Fibroblast of the aortic adventitia (primary cell): ENCODE measurements at places on chromosomes 7 and 10. TPM values are rescaled to one million over a fixed set of nuclear protein-coding genes. Genes with fewer than 3 reads are reported as not detected.

- no peak for DNase-seq
These were observed 89.7 kb upstream of the FAM20C start for GRCh38 chr7:102721-103120.

GRCh38 chr10:75061709-75062505 lies 49.5 kb upstream of the SAMD8 start:
- DNase-seq: no peak

DNA sequence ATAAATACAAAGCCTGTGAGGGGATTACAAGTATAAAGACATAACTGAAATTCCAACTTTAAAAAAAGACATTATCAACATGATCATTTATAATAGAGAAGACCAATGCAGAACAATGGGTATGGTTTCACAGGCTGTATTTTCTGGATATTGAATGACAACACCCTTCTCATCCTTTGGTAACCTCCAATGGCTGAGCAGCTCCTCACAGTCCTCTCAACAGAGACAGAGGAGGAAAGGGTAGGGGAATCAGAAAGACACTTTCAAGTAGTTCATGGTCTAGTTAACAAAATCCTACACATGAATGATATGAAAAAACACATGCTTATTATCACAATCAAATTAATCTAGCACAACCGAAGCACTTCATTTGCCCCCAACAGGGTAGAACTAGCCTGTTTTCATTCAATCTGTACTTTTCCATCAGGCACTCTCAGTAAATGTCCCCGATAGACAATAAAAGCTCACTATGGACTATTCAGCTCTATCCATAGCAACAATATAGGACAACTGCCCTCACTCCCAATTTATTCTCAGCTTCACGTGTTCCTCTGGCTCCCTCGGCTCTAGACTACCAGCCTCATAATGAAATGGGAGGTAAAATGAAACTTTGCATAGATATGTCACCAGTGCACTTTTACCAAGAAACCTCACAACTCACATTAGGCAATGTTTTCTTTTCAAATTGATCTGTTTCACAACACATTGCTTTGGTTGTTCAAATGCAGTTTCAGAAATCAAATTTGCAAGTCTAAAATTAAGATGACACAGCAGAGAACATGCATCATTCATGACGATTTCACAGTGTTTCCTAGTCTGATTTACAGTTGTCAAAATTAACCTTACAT lies 211.4 kb downstream of the THSD7A start:
- DNase-seq: no peak

GRCh38 chr7:46215987-46216567 lies 295.0 kb upstream of the IGFBP3 start:
- no peak for DNase-seq

- DNase-seq: peak; percentile 59
These were observed 5.7 kb upstream of the GOT1 start for GRCh38 chr10:99435986-99436638.

DNA sequence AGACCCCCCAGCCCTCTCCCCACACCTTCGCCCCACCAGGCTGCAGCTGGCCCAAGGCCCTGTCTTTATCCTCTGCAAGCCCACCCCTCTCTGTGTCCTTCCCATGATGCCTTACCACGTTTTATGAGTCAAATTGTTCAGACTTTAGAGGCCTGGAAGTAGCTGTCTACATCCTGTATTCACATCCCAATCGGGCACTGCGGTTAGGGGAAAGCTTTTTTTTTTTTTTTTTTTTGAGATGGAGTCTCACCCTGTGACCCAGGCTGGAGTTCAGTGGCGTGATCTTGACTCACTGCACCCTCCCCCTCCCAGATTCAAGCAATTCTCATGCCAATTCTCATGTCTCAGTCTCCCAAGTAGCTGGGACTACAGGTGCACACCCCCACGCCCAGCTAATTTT lies 121.5 kb upstream of the SH2B2 start:
- DNase-seq: no peak

DNA sequence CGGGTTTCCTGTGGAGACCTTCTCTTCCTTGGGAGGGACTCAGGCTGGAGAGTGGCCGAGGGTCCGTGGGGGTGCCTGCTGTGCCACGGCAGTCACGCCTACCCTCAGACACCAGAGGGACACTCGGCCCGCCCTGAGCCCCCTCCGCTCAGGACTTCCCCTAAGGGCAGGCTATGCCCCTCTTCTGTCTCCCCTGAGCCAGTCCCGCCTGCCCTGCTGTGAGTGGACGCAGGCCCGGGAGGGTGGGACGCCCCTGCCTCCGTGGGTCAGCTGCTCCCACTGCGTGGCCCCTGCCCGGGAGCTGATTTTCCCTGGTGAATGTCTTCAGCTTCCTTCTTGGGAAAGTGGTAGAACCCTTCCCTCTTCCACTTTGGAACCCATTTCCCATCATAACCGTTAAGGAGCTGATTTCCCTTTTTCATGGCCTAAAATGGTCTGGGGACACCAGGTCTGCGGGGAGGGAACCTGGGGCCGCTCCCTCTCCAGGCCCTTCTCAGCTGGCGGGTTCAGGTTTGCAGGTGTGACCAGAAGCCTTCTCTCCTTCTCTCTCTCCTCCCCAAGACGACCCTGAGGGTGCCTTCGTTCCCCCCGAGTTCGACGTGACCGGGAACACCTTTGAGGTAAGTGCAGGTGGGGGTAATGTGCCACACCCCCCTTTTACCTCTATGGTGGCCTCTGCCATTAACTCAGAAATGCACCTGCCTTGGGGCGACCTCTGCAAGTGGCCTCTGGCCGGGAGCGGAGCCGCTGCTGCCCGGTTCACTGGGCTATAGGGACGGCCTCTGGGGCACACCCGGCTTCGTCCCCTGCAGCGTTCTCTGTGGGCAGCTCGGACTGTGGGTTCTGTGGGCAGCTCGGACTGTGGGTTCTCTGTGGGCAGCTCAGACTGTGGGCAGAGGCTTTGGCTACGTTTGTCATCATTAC lies 7.9 kb downstream of the KNDC1 start:
- DNase-seq: no peak

DNA sequence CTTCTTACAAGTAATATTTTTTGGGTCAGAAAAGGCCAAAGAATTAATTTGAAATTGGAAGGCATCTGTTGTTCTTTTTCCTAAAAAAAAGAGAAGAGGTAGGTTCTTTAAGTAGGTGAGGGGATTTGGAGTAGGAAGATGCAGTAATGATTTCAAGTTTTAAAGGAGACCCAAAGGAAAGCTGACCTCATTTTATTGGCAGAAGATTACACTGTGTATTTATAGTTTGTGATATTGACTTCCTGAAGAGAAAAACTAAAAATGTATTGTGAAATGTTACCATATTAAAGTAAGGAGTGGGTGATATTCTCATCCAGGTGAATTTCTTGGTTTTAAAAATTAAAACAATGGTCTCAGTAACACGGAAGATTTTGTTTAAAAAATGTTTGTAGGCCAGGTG lies 56.6 kb upstream of the CELF2 start:
- no peak for DNase-seq

DNA sequence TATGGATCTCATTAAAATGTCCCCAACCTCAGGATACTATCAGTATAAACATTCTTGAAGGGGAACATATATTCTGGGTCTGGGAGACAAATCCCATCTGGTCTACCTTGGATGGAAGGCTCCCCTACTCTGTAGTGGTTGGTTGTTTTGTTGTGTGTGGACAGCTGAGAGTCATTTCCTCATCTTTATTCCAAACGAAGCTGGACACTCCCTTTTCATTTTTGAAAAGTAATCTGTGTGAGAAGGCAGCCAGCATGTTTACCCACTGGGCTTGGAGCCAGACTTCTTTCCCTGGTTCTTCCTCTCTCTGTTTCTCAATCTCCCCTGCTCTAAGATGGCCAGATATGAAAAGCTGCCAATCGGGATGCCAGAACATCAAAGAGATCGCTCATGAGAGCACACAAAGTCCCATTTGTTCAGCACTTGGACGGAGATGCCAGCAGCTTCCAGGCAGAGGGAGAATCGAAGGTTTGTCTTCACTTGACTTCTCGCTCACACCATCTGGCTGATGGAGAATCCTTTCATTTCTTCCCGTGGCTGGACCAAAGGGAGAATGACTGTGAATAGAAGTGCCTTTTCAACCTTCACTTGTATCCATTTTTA lies 108.1 kb upstream of the AGR3 start:
- DNase-seq: peak; percentile 89

DNA sequence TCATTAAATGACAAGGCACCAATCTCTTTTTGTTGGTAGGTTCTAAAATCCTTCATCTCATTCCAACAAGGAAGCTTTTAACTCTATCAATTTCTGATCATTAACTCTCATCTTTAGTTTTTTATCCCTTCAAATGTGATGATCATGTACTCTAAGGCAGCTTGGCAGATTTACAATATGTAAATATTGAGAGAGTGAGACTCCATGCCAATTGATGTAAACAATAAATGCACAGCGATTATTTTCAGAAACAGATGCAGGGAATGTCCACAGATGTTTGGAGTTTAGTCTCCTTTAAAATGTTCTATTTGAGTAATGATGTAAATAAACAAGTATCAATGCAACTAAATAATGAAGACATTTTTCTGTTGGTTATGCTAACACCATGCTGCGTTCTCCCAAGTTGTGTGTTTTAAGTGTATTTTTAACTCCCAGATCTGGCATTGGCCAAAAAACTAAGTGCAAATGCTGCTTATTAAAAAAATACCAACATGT lies 213.8 kb downstream of the AHR start:
- no peak for DNase-seq

DNA sequence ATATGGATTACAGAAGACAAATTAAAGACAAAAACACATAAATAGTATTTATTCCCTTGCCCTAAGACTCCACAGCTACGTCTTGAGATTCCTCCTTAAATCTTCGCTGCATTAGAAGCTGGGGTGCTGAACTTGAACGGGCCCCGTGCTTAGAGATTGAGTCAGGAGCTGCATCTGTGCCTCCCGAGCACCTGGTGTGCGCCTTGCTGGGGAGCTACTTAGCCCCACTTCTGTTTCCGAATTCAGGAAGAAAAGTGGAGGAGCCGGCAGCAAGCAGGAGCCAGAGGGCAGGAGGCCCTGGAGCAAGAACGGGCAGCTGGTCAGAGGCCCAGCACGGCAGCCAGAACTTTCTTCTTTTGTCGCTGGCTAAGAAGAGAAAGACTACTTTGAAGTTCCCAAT lies 30.4 kb upstream of the RNF32 start:
- DNase-seq: no peak

The ELMO1 gene
- 1.3 and 2.9 TPM in 2 replicates for total RNA-seq

The LZTS2 gene
- 91.7 and 175 TPM in 2 replicates for total RNA-seq

The TASOR2 gene
- 92.9 and 147 TPM in 2 replicates for total RNA-seq

The SLC18A3 gene
- total RNA-seq: not detected in 2 replicates

The ADRB1 gene
- total RNA-seq: not detected in 2 replicates
